Foreskin keratinocyte (primary cell): ENCODE measurements at places on chromosomes 1 and 21. TPM values are rescaled to one million over a fixed set of nuclear protein-coding genes. Genes with fewer than 3 reads are reported as not detected.

Gene ERICH3
- not detected in 2 replicates for total RNA-seq

Gene CPT2
- total RNA-seq: 15.2 and 15.3 TPM in 2 replicates

- no peak for DNase-seq
Observed at GRCh38 chr1:9870572-9870971, 39.5 kb downstream of the CTNNBIP1 start.

- DNase-seq: no peak
Observed at GRCh38 chr1:163047951-163048659, 21.1 kb upstream of the RGS4 start.

DNA sequence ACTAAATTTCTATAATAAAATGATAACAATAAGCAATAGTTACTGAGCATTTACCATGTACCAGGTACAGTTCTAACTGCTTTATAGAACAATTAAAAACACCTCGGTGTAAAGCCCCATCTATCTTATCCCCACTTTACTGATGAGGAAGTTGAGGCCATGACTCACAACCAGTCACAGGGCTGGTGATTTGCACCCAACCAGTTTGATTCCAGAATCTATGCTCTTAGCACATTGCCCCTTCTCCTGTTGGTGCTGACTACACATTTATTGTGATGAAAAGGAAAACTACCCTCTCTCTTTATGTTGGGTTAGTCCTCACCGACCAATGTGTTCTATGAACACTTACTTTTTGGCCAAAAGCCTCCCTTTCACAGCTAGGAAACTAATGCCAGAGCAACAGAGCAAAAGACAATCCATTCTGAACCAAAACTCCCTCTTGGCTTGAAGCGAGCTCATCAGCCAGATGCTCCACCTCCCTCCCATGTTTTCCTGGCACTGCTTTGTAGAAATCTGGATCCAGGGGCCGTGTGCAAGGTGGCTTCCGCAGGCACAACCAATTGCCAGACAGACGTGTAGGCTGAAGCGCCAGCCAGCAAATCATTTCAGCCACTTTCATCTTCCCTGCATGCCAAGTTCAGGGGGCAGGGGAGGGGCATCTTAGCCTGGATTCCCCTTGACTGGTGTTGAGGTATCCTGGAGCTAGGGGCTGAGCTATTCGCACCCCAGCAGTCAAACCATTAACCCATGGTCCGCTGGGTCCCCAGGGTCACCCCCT lies 32.0 kb upstream of the SLC30A1 start:
- DNase-seq: no peak

Gene IRF6
- total RNA-seq: 160 and 194 TPM in 2 replicates

- no peak for DNase-seq
Observed at GRCh38 chr1:60906526-60906925, 175.8 kb upstream of the NFIA start.

GRCh38 chr1:18290740-18291412 lies 183.3 kb downstream of the IGSF21 start:
- DNase-seq: no peak

GRCh38 chr21:45390831-45391742 lies 13.9 kb upstream of the COL18A1 start:
- DNase-seq: no peak

GRCh38 chr1:111399792-111400610 lies 27.5 kb downstream of the OVGP1 start:
- peak; percentile 4 for DNase-seq

DNA sequence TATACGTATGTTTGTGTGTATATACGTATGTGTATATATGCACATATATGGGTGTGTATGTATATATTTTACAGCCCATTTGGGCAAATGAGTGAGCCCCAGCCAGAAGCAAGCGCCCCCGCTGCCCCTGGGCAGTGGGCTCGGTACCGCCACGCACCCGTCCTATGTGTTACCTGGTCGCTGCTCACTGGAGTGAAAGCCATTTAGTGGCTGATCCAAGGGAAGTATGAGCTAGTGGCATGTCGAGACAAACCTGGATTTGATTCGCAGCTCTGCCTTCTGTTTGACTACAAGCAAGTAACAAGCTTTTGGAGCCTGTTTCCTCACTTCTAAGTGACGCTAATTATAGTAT lies 35.8 kb upstream of the JAK1 start:
- DNase-seq: peak; percentile 54

- peak; percentile 81 for DNase-seq
Observed at GRCh38 chr21:27580276-27580675, 613.4 kb upstream of the ADAMTS5 start.

- DNase-seq: no peak
Observed at GRCh38 chr1:147598621-147599361, 57.5 kb downstream of the BCL9 start.

GRCh38 chr1:194004146-194004545 lies 817.7 kb upstream of the B3GALT2 start:
- DNase-seq: no peak

GRCh38 chr1:6588893-6589520 lies 9.2 kb downstream of the ZBTB48 start:
- no peak for DNase-seq

- DNase-seq: no peak
Observed at GRCh38 chr1:23578997-23579363, 19.7 kb upstream of the ID3 start.

DNA sequence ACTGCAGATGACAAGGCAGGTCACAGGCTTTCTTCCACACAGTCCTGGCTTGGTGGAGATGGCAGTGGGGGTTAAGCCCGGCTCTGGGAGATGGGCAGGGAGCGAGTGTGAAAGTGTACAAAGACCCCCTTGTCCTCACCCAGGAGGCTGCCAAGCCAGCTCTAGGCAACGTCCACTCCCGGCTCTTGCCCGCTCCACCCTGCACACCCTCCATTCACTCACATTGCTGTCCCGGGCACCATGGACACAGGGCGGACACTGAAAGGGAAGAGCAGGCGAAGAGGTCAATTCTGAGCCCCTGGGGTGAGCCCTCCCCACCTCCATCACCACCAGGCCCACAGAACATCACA lies 8.9 kb downstream of the COL16A1 start:
- no peak for DNase-seq
